ENCODE measurements at places on chromosomes 4 and X.

DNA sequence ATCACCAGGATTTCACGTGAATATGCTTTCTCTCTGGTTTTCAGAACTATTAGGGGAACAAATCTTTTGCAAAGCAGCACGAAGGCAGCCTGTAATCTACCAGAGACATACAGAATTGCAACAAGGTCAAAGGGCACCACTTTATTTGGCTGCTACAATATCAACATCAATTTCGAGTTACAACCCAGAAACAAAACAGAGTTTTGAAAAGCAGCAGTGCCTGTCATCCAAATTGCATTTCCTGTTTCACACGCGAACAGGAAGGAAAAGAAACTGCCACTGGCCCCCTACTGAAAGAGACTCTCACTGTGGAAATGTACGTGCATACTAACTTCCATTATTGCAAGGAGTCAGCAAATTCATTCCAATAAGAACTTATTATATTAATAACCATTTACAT, 17.1 kb upstream of the C1QTNF7 start:
- peak; percentile 35 for DNase-seq

DNA sequence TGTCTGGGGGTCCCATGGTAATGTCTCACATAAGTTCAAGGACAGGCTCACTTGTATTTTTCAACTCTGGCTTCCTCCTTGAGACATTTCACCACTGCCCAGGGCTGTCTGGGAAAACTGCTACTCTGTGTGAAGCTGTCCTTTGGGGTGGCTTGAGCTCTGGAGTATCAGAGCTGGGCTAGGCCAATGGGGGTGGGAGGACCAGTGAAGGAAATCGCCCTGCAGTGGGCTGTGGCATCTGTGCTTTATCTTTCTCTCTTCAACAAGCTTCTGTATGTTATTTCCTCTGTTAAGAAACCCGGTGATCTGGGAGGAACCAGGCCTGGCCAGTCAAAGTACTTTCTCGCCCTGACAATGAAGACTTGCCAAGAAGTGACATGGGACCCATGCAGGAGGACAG, 87.4 kb downstream of the SMIM20 start:
- DNase-seq: no peak

DNA sequence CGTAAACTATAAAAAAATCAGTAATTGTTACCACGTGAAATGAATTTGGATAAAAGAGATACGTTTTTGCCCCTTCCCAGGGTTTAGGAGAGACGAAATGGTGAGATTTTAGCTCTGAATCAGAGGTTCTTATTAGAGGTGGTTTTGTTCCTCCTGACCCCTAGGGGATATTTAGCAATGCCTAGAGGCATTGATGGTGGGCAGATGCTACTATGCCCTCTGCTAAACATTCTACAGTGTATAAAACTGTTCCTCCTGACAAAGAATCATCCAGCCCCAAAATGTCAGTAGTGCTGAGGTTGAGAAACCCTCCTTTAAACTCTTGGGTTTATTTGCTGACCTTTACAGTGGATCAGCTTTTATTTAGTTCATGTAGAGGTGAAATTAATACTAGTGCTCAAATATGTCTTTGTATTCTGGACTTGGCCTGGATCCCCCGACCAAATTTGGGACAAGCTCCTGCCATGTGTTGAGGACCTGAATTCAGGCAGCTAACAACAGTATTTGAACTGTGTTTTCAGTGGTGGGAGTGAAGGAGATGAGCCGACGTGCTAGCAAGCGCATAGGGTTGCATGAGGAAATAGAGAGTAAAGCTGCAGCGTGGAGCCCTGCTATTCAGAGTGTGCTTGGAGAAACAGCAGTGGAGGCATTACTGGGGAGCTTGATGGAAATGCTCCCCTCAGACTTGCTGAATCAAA, 126.1 kb downstream of the PTTG2 start:
- DNase-seq: no peak

DNA sequence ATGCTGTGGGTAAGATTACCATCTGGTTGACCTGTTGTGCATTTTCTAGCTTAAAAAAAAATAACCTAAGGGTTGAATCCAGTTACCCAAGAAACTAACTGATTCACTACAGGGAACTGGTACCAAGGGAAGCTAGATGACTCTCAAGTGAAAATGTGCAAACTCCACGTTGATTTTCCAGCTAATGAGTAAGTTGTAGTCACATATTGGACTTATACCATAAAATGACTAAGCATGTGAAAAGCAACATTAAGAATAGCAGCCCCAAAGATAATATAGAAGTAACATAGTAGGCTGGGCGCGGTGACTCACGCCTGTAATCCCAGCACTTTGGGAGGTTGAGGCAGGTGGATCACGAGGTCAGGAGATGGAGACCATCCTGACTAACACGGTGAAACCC, 270.9 kb downstream of the SPRY1 start:
- no peak for DNase-seq

- DNase-seq: no peak
Measured at GRCh38 chr4:75880278-75880677, 22.0 kb downstream of the PPEF2 start.

DNA sequence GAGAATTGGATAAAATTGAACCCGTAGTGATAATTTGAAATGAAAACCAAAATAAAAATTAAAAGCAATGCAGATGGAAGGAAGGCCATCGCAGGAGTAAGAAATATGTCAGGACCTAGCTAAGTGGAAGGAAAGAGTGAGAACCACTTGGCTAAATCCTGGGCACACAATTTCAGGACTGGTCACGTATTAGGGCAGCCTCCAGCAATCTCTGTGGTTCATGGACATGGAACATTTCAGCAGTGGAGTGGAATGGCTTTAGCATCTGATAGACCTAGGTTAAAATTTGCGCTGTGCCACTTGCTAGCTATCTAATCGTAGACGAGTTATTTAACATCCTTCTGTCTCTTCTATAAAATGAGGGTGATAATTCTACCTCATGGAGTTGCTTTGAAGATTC, 71.1 kb downstream of the DCK start:
- no peak for DNase-seq

- no peak for DNase-seq
Measured at GRCh38 chr4:118682928-118683327, 2.3 kb upstream of the METTL14 start.

GRCh38 chrX:133655275-133656265, 240.3 kb upstream of the GPC4 start:
- no peak for DNase-seq
